ENCODE measurements at places on chromosomes 3 and 15. TPM values are rescaled to one million over a fixed set of nuclear protein-coding genes. Genes with fewer than 3 reads are reported as not detected.

GRCh38 chr15:83556754-83557153, 97.2 kb upstream of the ADAMTSL3 start:
- no peak for DNase-seq

MINDY2 gene
- total RNA-seq: 8.7 TPM

MSL2 gene
- 10.5 TPM for total RNA-seq

SH3GL3 gene
- total RNA-seq: not detected

DNA sequence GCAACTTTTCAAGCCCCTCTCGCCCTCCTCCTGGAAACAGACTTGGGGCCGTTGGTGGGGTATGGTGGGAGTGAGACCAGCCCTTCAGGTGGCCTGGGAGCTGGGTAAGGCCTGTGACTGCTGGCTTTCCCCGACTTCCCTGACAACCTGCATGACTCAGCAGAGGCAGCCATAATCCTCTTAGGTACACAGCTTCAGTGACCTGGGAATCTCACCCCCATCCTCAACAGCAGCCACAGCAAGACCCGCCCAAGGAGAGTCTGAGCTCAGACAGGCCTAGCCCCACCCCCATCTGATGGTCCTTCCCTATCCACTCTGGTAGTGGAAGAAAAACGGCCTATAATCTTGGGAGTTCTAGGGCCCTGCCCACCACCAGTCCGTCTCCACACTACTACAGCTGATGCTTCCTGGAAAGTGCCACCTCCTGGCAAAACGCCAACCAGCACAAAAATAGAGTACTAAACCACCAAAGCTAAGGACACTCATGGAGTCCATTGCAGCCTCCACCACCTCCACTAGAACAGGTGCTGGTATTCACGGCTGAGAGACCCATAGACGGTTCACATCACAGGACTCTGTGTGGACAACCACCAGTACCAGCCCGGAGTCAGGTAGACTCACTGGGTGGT, 13.1 kb upstream of the SLC27A2 start:
- DNase-seq: no peak

- DNase-seq: no peak
Measured at GRCh38 chr3:133865136-133865855, 30.4 kb downstream of the RAB6B start.

TTLL13 gene
- 0.13 TPM for total RNA-seq

DNA sequence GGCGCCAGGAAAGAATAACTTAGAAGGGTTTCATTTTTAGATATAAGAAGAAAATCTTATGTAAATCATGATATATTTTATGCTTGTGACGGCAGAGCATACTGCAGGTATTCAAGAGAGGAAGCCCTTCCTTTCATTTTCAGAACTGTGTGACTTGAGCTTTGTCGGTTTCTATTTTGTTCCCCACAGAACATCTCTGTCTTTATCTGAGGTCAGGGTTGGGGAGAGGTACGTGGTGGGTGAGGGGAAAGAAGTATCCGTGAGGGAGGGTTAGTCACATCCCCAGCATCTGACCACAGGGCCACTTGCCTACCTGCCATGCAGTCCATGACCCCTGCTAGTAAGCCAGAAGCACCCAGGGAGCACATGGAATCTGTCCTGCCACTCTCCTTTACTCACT, 126.5 kb downstream of the DGKG start:
- DNase-seq: no peak

Data from dermis microvascular lymphatic vessel endothelial cell (primary cell).